ENCODE measurements at places on chromosomes 4 and X.
A peak's percentile ranks its signal among the peaks of the same experiment; 100 is the strongest.

GRCh38 chr4:134687646-134688628, 486.3 kb upstream of the PABPC4L start:
- DNase-seq: no peak

GRCh38 chr4:83709627-83710026, 173.7 kb downstream of the GPAT3 start:
- DNase-seq: no peak

DNA sequence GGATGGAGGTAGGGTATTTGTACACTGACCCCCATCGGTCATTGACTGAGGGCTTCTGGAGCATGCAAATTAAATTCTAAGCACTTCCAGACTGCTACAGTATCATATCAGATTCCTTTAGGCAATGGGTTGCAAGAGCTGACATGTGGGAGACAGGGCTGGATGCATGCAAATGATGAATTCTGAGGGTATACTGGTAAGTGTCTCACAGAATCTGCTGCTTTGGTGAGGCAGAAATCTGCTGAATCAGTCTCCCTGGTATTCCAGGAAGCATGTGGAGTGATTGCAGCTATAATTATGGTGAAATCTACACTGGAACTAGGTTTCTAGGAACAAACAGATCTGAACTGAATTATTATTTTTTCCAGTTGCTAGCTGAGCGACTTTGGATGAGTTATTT, 684.9 kb upstream of the MAGEB2 start:
- no peak for DNase-seq

DNA sequence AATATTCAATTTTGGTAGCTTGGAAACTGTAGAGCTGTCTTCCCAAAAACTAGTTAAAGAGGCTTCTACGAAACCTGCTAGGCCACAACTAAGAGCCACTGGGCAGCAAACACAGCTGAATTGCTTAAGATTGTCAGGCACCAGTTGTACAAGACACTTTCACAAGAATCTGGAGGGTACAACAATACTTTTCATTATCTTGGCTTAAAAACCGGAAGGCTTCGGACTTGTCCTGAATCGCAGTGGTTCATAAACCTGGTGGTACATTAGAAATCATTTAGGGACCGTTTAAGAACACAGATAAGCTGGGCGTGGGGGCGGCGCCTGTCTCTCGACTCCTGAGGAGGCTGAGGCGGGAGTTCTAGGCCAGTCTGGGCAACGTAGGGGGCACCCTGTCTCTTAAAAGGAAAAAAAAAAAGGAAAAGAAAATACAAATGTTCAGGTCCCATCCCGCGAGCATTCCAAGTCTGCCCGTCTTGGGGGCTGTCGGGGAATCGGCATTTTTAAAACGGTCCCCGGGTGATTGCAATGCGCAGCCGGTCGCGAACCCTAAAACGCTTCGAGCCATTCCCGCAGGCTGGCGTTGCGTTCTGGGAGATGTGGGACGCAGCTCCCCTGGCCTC, 763 bp downstream of the PYURF start:
- no peak for DNase-seq

- no peak for DNase-seq
Observed at GRCh38 chrX:39896951-39897740, 200.6 kb downstream of the BCOR start.

GRCh38 chrX:38860106-38861013, 59.1 kb downstream of the MID1IP1 start:
- DNase-seq: no peak

- DNase-seq: no peak
Observed at GRCh38 chr4:139921429-139922184, 232.4 kb downstream of the MAML3 start.

GRCh38 chr4:101989551-101989950, 199.0 kb downstream of the BANK1 start:
- DNase-seq: no peak

DNA sequence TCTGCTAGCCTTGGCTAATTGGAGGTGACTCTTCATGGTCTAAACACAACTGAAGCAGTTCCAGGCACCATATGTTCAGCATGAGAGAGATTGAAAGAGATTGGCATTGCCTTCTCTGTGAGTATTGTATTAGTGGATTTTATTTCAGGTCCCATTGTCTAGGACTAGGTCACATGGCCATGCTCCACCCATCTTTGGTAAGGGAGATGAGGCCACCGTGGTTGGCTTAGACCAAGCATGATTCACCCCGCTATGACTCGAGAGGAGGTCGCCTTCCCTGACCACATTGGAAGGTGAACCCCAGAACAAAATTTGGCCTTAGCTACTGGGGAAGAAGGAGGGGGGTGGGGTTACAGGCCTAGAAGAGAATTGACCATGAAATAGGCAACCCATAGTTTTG, 109.9 kb upstream of the BCOR start:
- peak; percentile 0 for DNase-seq

- no peak for DNase-seq
Observed at GRCh38 chr4:176726803-176727202, 65.9 kb downstream of the VEGFC start.

GRCh38 chr4:13533670-13534343, 10.5 kb downstream of the NKX3-2 start:
- DNase-seq: no peak

GRCh38 chr4:76569706-76570105, 134.7 kb downstream of the SHROOM3 start:
- DNase-seq: no peak

Data from stimulated activated CD8-positive, alpha-beta memory T cell treated with anti-CD3 and anti-CD28 coated beads, Interleukin-4, amount 100 ng/mL, for 4 hours (primary cell).